ENCODE measurements at places on chromosomes 16 and 17.

GRCh38 chr17:2028234-2028614 lies 1.7 kb upstream of the DPH1 start:
- DNase-seq: no peak

DNA sequence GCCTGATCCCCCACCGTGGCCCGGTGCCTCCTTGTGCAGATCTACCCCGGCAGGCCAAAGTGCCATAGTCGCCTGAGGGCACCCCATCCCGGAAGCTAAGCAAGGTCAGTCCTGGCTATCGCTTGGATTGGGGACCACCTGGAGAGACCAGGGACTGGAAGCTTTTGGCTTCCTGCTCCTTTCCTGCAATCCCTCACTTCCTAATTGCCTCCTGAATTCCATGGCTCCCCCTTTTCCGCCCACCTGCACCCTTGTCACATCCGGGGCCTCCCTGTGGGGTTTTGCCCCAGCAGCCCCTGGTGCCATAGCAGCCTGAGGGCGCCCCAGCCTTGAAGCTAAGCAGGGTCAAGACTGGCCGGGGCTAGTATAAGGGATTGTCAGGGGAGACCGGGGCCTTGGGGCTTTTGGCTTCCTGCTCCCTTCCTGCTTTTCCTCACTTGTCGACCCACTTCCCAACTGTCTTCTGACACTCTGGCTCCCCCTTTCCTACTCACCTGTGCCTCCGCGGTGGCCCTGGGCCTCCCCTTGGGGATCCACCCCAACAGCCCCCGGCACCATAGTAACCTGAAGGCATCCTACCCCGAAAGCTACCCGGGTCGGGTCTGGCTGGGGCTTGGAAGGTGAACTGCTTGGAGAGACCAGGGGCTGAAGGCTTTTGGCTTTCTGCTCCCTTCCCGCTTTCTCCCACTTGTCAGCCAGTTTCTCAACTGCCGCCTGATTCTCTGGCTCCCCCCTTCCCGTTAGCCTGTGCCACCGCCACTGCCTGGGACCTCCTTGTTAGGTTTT lies 2293.6 kb downstream of the TP53TG3F start:
- DNase-seq: no peak

DNA sequence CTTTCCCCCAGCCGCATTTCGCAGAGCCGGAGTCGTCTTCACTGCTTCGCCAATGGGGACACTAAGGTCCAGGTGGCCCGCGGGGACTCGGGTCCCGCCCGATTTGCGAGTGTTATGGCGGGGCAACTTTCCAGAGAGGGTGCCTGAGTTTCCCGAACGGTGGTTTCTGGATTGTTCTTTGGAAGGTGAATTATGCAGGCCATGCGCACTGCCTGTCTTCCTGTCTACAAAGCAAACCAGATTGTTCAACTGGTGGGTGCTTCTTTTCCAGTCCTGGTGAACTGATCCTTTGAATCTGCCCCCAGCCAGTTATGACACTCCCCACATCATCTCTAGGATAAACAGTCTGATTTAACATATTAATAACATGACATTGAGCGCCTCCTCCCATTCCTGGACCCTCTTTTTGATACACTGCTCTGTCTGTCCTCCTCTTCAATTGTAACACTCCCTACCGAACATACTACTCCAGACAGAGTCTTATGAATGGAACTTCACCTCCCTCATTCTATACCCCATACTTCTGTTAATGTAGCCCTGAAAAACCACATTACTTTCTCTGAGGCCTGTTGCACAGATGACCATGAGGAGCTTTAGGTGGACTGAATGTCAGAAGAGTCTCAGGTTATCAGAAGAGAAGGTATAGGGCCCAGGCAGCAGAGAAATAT lies 159.0 kb downstream of the RAB11FIP4 start:
- no peak for DNase-seq

DNA sequence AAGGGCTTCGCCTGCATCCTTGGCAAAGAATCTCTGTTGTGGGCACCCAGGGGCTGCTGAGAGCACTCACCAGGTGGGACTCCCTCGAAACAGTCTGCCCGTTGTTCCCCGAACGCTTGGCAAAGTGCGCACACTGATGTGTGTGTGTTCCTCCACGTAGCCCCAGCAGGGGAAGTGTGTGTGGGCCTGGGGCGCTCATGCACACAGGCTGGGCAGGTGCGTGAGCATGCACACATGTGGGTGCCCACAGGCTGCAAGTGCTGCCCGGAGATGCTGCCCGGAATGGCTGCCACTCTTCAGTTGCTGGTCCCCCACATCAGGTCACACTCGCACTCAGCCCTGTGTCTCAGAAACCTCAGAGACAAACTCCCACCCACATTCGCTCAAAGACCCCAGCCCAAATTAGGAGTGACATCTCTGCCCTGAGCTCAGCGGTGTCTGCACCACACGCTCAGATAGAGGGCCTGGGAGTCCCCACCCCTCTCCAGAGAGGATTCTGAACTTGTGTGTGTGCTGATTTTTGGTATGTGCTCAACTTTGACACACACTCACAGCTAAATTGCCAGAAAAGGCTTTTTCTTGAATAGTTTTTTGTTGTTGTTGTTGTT lies 119.4 kb downstream of the MGAT5B start:
- no peak for DNase-seq

- DNase-seq: no peak
Observed at GRCh38 chr16:78535098-78535497, 435.6 kb downstream of the WWOX start.

DNA sequence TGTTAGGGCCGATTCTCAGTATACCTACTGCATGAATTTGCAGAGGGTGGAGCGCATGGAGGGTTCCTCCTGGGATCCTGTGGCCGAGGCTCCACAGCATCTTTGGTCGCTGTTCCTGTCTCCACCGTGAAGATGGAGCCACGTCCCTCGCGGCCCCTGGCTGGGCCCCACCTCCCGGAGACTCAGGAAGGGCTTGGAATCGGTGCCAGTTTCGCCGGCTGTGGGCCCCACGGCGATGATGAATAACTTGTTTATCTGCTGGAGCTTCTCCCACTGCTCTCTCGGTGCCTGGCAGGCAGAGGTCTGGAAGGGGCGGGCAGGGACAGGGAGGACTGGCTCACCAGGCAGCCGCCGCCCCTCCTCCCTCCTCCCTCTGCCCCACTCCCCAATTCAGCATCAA lies 8.1 kb downstream of the SLC5A11 start:
- DNase-seq: peak; percentile 36

DNA sequence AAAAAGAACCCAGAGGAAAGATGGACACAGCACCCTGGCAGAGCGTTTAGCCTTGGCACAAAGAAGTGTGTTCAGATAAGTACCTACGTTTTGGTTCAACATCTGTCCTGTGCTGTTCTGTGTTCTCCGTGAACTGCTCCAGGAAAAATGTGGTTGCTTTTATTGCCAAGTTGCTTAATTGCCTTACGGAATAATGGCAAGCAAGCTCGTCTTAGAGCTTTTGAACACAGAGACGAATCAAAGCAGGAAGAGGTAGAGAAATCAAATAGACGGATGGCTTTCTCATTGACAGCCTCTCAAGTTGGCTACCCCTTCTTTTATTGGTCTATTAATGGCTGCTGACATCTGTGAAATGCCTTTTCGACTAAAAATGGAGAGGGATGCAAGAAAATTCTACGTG lies 911.1 kb upstream of the EEF2KMT start:
- no peak for DNase-seq

DNA sequence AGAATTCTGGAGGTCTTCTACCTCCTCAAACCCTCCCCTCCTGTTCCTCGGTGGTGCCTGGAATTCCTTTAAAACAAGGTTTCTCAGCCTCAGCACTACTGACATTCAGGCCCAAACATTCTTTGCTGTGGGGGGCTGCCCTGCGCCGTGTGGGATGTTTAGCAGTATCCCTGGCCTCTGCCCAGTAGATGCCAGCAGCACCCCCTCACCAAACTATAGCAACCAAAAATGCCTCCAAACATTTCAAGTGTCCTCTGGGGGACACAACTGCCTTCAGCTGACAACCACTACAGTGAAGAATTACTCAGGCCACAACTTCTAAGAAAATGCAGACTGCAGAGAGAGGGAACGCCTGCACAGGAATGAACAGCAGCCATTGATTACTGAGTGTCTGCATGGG lies 28.4 kb downstream of the TEKT5 start:
- DNase-seq: no peak

GRCh38 chr16:89450537-89450936 lies 39.8 kb downstream of the ANKRD11 start:
- DNase-seq: no peak

DNA sequence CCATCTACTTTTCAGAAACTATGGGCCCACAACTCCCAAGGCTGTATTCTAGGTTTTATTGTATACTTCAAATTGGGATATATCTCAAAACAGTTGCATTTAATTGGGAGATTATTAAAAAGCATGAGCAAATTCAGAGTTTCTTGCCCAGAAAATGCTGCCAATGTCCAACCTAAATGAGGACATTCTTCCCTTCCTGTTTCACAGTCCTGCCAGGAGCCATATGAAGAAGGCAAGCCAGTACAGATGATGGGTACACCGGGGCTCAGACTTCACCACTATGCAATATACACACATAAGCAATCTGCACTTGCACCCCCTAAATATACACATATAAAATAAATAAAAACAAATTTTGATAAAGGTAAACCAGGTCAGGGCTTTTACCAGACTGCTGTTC lies 34.0 kb upstream of the CBLN1 start:
- DNase-seq: no peak

DNA sequence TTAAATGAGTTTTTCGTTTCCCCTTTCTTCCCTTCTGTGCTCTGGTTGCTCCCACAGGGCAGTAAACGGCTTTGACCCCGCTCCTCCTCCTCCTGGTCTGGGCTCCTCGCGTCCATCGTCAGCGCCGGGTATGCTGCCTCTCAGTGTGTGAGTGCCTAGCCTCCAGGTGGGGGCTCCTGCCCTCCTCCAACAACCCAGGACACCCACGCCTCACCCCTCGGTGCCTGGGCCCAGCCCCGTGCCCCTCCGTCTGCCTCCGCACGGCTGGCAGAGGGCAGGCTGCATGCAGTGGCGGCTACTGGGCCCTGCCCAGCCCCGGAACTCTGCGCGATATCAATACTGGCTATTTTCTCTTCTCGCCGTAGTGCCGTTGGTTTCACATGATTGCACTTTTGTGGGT lies 31.2 kb downstream of the NDEL1 start:
- DNase-seq: no peak

GRCh38 chr16:19588661-19589060 lies 33.2 kb downstream of the VPS35L start:
- no peak for DNase-seq

GRCh38 chr16:70480127-70481105 lies 26.0 kb downstream of the FCSK start:
- DNase-seq: no peak

- DNase-seq: no peak
Observed at GRCh38 chr17:75454193-75454592, 2.2 kb upstream of the TMEM94 start.

DNA sequence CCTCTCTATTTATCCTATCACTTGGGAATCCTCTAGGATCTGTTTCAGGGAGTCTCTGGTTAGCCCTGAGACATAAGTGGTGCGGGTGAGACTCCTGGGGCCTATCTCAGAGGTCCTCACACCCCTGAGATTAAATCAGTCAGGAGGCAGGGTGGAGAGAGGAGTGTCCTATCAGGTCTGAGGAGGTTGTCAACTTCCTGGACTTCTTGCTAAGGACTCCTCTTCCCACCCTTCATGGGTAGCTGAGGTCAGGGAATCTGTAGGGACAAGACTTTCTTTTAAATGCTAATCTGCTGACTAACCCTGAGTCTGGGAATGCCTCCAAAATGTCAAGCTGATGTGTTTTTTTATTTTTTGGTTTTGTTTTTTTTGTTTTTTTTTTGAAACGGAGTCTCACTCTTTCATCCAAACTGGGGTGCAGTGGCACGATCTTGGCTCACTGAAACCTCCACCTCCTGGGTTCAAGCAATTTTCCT lies 6.6 kb upstream of the ARMC5 start:
- no peak for DNase-seq

GRCh38 chr17:68640242-68640989 lies 39.2 kb upstream of the FAM20A start:
- no peak for DNase-seq

DNA sequence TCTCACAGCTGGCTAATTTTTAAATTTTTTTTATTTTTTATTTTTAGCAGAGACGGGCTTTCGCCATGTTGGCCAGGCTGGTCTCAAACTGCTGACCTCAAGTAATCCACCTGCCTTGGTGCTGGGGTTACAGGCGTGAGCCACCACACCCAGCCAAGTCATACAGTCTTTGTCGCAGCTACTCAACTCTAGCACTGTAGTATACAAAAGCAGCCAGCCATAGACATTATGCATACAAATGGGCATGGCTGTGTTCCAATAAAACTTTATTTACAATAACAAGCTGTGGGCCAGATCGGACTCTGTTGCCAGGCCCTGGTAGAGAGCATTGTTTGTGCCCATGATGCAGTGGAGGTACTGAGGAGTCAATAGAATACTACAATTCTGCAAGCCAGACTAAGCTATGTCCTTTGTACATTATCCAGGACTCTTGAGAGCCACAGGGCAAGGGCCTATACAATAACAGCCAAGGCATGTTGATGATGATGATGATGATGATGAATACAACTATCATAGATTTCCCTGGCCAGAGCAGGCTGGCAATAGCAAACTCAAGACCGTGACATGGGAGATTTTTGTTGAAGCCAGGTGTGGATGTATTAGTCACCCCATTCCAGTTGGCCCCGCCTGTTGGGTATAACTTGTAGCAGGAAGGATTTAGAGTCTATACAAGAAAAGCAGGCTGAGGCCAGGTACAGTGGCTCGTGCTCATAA lies 101.8 kb downstream of the MYH11 start:
- no peak for DNase-seq

GRCh38 chr17:64084086-64084939 lies 45.6 kb downstream of the ERN1 start:
- DNase-seq: no peak

DNA sequence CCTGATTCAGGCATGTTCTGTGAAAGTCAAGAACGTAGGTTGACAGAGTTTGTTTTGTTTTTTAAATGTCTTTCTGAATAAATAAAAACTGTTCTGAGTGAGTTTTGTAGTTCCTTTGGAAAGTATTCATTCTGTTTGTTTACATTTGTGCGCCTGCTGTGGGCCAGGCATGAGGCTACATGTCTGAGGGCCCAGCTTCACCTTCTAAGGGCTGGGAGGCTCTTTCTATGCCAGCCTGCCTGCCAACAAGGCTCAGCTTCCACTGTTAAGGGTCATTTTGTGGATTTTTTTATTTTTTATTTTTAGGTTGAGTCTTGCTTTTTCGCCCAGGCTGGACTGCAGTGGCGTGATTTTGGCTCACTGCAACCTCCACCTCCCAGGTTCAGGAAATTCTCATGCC lies 6.1 kb downstream of the WWOX start:
- DNase-seq: no peak

Data from left hindlimb (tissue), 1 donor.